ENCODE measurements at places on chromosomes 6 and 20. TPM values are rescaled to one million over a fixed set of nuclear protein-coding genes. Genes with fewer than 3 reads are reported as not detected.

GGTLC1 gene
- not detected for polyA plus RNA-seq

VIP gene
- polyA plus RNA-seq = 0.84 TPM

ANKEF1 gene
- polyA plus RNA-seq = 7.3 TPM

SLC17A3 gene
- polyA plus RNA-seq = 0.74 TPM

SEL1L2 gene
- polyA plus RNA-seq = not detected

BPI gene
- 1.4 TPM for polyA plus RNA-seq

ENPP4 gene
- 16.5 TPM for polyA plus RNA-seq

POM121L2 gene
- polyA plus RNA-seq = not detected

TP53TG5 gene
- polyA plus RNA-seq = 1.2 TPM

ARHGAP40 gene
- polyA plus RNA-seq = 0.79 TPM

ADGRG6 gene
- 24.1 TPM for polyA plus RNA-seq

TUBB2B gene
- polyA plus RNA-seq = 153 TPM

PABPC1L gene
- polyA plus RNA-seq = 62.8 TPM

WFDC2 gene
- 182 TPM for polyA plus RNA-seq

RIMS1 gene
- 2.4 TPM for polyA plus RNA-seq

MEA1 gene
- 81.0 TPM for polyA plus RNA-seq

LY6G6D gene
- not detected for polyA plus RNA-seq

DUSP15 gene
- polyA plus RNA-seq = 19.9 TPM

- DNase-seq = no peak
These were observed 18.3 kb downstream of the CPNE5 start for GRCh38 chr6:36820700-36821580.

GRCh38 chr6:158635427-158636073, 9.0 kb downstream of the DYNLT1 start:
- no peak for DNase-seq

GRCh38 chr20:49171909-49172308, 16.2 kb downstream of the STAU1 start:
- no peak for DNase-seq

DNA sequence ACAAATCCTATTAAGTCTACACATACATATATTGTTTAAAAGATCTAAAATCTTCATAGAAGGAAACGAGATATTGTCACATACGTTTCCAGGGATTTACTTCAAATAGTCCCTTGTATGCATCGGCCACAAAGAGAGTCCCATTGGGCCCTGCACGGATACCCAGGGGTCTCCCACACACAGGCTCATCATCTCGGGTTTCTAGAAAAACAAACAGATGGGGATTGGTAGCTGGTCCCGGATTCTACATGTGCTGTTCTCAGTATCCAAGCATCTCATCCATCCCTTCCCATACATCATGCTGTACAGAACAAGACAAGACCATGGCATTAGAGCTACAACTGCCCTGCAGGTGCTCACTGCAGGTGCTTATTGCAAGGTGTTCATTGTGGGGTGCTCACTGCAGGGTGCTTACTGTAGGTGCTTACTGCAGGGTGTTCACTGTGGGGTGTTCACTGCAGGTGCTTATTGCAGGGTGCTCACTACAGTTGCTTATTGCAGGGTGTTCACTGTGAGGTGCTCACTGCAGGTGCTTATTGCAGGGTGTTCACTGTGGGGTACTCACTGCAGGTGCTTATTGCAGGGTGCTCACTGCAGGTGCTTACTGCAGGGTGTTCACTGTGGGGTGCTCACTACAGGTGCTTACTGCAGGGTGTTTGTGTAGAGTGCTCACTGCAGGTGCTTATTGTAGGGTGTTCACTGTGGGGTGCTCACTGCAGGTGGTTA, 21.0 kb downstream of the APMAP start:
- DNase-seq = no peak

- no peak for DNase-seq
These were observed 11.9 kb upstream of the HIVEP1 start for GRCh38 chr6:12000174-12000573.

DNA sequence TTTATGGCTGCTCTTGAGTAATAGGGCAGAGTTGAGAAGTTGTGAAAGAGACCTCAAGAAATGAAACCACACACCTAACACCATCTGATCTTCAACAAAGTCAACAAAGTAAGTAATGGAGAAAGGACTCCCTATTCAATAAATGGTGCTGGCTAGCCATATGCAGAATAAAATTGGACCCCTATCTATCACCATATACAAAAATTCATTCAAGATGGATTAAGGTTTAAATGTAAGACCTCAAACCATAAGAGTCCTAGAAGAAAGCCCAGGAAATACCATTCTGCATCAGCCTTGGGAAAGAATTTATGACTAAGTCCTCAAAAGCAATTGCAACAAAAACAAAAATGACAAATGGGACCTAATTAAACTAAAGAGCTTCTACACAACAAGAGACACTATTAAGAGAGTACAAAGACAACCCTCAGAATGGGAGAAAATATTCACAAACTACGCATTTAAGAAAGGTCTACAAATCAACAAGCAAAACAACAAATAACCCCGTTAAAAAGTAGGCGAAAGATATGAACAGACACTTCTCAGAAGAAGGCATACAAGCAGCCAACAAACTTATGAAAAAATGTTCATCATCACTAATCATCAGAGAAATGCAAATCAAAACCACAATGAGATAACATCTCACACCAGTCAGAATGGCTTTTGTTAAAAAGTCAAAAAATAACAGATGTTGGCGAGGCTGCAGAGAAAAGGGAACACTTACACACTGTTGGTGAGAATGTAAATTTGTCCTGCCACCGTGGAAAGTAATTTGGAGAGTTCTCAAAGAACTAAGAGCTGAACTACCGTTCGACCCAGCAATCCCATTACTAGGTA, 4.0 kb downstream of the MAP3K5 start:
- no peak for DNase-seq

GRCh38 chr20:17608701-17609497, 39.0 kb downstream of the DSTN start:
- no peak for DNase-seq

DNA sequence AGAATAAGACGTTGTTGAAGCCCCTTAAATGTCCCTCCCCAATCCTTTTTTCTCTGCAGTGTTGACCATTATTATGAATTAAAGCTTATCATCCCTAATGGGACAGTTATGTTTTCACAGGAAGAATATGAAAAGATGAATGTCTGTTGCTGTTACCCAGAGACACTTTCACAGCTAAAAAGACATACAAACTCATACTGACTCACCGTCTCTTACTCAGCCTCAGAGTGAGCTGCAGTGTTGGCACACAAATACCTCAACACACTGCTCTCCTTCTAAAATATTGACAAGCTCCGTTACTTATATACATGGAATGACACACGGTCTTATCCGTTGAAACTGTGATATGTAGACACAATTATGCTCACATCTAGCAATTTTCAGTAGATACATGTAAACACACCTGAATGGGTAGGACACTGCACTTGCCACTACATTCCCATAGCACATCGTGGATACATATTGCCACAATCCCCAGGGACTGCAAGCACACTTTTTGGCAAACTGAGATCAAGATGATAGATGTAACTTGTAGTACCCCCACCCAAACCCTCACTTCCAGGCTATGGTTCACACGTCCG, 9.6 kb upstream of the SAPCD1 start:
- DNase-seq = no peak

- no peak for DNase-seq
These were observed 37.9 kb downstream of the MAFB start for GRCh38 chr20:40651151-40651550.

DNA sequence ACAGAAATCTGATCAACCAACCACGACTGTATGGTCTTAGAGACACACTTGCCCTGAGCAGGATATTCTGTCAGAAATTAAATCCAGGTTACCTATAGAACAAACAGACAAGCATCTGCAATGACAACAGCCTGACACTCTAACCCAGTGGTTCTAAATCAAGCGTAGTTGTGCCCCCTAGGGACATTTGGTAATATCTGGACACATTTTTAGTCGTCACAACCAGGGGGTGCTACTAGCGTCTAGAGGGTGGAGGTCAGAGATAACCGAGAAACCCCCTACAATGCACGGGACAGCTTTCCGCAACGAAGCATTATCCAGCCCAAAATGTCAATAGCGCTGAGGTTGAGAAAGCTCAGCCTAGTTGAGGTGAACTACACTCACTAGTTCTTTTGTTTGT, 32.3 kb downstream of the ID4 start:
- DNase-seq = no peak

DNA sequence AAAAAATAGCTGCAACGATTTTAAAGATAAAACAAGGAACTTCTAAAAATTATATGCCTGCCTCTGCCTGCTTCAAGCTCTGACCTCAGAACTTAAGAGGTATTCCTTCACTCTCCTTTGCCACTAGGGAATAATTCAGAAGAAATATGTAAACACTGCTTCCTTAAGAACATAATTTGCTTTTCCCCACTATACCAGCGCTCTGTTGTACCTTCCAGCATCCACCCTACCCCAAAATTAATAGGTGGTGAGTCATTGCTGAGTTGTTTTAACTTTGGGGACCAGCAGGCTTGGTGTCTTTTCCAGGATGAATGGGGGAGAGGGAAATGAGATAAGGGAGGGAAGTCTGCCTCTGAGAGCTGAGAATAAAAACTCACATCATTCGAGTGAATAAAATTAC, 107.7 kb upstream of the ATXN1 start:
- no peak for DNase-seq

DNA sequence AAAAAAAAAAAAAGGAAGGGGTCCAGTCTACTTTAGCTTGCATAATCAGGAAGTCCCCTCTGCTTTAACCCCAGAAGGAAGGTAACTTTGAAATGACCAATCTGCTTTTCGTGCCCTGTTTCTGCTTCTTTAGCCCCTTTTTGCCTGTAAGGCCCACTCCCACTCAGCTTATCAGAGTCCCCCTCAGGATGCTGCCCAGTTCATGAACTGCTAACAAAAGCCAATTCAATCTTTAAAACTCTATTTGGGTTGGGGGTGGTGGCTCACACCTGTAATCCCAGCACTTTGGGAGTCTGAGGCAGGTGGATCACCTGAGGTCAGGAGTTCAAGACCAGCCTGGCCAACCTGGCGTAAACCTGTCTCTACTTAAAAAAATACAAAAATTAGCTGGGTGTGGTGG, 12.3 kb downstream of the GHRH start:
- no peak for DNase-seq

DNA sequence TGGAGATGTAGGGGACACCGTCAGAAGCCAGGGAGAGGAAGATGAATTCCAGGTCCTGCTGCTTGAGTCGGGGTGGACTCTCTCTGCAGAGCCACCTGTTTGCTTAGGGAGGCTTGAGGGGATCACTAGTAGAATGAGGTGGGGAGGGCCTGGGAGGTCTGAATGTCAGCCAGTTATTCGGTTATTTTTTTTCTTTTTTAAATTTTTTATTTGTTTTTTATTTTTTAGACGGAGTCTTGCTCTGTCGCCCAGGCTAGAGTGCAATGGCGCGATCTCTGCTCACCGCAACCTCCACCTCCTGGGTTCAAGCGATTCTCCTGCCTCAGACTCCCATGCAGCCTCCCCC, 8.4 kb downstream of the TEAD3 start:
- DNase-seq = no peak

DNA sequence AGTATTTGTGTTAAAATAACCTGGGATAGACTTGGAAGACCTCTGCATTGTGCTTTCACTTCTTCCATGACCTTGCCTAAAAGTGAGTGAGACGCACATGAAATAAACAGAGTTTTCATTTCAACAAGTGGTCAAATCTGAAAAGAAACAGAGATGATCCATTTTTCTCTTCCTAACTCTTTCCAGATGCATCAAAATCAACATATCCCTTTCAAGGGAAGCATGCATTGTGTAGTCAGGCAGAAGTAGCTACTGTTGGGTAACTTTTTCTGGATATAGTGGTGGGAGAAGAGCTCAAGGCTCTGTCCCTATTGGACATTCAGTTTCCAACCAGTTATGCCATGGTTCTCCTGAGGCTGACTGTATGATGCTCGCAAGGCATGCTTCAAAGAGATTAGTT, 233.0 kb upstream of the JAG1 start:
- no peak for DNase-seq

Data from renal cortex interstitium (tissue), 15 donors.